ENCODE measurements at places on chromosomes 16 and 17. TPM values are rescaled to one million over a fixed set of nuclear protein-coding genes. Genes with fewer than 3 reads are reported as not detected.

CCL3 gene
- 222 TPM for total RNA-seq

SMTNL2 gene
- total RNA-seq, result not detected

C1QTNF8 gene
- total RNA-seq, result not detected

DNA sequence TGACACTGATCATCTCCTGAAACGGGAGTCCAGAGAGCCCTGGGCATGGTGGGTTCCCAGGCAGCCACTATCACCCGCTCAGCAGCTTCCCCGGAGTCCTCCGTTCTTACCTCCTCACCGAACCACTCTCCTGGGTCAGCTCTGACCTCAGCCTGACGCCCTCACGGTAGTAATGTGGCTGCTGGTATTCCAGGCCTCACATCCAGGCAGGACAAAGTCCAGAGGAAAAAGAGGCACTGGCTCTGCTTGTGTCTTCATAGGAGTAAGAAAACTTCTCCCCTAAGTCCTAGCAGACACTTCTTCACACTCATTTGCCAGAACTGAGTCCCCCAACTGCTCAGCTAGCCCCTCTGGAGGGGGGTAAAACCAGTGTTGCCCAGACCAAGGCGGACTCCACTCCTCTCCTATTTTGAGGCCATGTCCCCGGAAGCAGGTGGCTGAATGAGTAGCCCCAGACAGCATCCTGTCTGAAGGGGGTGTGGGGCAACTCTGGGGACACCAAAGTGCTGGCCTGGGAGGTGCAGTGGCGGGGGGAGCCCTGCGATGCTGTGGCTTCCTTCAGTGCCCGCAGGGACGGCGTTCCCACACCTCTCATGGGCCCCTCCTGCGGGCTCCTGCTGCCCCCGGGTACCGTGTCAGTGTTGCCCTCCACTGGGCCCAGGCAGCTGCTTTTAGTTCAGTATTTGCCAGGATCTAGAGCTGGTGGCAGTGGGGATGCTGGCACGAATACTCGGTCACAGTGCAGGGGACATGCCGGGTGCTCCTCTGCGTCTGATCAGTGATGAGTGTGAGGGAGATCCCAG, 5.4 kb downstream of the FSCN2 start:
- H3K27me3 ChIP-seq, result peaks cover 6% of the 10 kb centered on the region
- H3K36me3 ChIP-seq, result peaks cover 9% of the 10 kb centered on the region
- no peak overlapping the region for H3K4me3 ChIP-seq
- no peak overlapping the region for H3K27ac ChIP-seq
- no peaks in the 10 kb centered on the region for H3K4me1 ChIP-seq

DNA sequence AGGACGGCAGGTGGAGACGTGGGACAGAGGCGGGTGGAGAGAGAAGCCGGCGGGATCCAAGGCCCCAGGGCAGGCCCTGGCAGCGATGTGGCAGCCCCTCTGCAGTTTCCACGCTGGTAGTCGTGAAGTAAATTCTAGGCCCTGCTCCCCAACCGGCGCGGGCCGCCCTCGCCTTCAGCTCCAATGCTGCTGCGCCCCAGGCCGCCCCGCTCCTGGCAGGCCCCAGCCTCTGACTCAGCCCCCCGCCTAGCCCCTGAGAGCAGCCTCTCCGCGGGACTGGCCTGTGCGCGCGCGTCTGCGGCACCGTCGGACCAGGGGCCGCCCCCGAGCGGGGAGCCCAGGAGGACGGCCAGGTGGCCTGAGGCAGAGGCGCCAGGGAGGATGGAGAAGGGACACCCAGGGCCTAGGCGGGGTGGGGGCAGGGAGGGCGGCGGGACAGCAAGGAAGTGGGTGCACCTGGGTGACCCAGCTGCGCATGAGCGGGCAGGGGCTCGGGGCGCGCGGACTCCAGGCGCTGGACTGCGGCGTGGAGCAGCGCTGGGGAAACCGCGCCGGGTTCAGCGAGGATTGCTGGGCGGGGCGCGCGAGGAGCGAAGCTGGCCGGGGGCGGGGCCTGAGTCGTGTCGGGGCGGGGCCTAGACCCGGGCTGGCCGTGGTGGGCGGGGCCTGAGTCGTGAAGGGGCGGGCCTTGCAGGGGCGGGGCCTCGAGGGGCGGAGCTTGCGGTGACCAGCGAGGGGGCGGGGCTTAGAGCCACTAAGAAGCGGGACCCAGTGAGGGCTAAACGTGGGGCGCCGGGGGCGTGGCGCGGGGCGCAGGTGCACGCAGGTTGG, 29.6 kb downstream of the ZNF778 start:
- H3K27me3 ChIP-seq, result peaks cover 2% of the 10 kb centered on the region
- peaks cover 8% of the 10 kb centered on the region for H3K36me3 ChIP-seq
- DNase-seq, result peak; percentile 87
- H3K27ac ChIP-seq, result no peak overlapping the region
- peaks cover 7% of the 10 kb centered on the region for H3K4me1 ChIP-seq

DNA sequence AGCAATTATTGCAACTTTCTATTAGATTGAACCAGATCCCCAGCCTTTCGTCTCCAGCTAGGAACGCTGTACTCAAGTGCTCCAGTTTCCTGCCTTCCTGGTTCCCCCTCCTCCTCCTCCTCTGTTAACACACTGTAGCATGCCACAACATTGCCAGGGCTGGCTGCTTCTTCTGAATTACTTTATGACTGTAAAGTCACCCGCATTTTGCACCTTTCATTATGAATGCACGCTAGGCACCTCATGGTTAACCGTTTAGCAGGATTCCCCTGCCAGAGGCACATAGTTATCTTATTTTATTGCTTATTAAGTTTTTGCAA, 4.5 kb downstream of the ZNF423 start:
- no peaks in the 10 kb centered on the region for H3K4me1 ChIP-seq
- peaks cover 39% of the 10 kb centered on the region for H3K27me3 ChIP-seq
- no peak for DNase-seq
- H3K36me3 ChIP-seq, result no peaks in the 10 kb centered on the region

GRCh38 chr16:74623839-74624235, 16.9 kb upstream of the GLG1 start:
- peaks cover 86% of the 10 kb centered on the region for H3K36me3 ChIP-seq
- no peak overlapping the region for H3K27ac ChIP-seq
- no peak for DNase-seq
- H3K4me1 ChIP-seq, result peaks cover 20% of the 10 kb centered on the region
- H3K27me3 ChIP-seq, result no peaks in the 10 kb centered on the region

DNA sequence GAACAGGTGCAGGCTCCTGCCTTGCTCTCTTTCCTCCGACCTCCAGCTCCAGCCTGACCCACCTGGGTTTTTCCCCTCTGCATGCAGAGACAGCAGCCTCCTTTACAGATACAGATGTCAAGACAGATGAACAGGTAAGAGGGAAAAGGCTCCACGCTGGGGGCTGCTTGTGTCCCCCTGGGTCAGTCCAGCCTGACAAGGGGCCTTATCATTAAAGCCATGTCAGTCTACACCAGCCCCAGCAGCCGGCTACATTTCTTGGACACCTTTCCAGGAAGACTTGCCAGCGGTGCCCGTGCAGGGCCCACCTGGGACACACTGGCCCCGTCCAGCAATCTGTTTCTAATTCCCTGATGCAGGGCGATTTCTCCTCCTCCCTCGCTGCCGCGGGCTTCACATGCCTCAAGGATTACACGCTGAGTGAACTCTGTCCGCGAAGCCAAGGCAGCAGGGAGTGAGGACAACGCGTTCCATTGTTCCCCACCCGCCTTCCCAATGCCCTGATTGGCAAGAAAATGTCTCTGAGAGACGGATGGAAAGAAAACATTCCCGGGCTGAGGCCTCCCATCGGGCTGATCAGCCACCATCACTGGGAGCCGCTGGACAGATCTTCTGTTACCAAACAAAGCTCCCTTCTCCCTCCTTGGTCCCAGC, 184.7 kb downstream of the C16orf95 start:
- no peak for DNase-seq
- H3K4me3 ChIP-seq, result no peak overlapping the region
- H3K27me3 ChIP-seq, result no peaks in the 10 kb centered on the region
- H3K27ac ChIP-seq, result no peak overlapping the region
- no peaks in the 10 kb centered on the region for H3K4me1 ChIP-seq

DNA sequence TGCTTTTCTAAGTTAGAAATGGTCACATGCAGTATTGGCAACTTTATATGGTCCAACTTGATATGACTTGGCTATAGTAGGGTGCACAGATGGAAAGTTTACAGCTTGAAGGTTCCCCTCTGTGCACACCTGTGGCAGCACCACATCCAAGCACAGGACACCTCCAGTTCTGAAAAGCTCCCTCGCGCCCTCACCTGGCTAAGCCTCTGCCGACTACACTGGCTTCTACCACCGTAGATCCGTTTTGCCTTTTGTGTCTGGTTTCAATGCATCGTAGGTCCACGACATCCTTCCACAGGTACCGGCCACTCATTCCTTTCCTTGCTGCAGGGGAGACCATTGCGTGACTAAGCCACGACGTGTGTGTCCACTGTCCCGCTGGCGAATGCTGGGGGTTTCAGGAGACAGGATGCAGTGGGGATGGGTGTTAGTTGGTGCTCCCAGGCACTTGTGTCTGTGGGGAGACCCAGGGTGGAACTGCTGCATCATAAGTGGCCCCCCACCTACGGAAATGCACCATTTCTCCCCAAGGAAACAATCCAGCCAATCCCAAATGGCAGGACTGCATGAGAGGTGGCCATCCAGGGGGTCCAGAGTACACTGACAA, 4.9 kb upstream of the RASD1 start:
- no peak for DNase-seq
- H3K4me3 ChIP-seq, result no peak overlapping the region
- no peaks in the 10 kb centered on the region for H3K27me3 ChIP-seq
- H3K4me1 ChIP-seq, result peaks cover 4% of the 10 kb centered on the region

DNA sequence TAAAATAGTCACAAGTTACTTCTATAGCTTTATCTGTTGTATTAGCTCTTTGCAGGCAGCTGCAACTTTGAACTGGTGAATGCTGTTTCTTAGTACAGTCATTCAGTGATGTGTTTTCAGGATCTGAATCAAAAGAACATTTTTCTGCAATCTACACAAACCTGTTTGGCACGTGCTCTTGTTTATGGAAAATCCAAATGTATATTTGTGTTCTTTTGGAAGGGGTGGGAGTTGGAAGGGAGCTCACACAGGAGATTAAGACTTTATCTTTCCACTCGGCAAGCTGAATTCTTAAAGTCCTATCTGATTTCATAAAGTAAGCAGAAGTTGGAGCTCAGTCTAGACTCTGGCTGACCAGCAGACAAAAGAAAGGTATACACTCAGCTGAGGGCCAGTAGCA, 300.2 kb downstream of the MAP2K6 start:
- no peaks in the 10 kb centered on the region for H3K27me3 ChIP-seq
- H3K4me3 ChIP-seq, result no peak overlapping the region
- no peak overlapping the region for H3K27ac ChIP-seq
- peaks cover 5% of the 10 kb centered on the region for H3K36me3 ChIP-seq
- DNase-seq, result no peak
- H3K4me1 ChIP-seq, result peaks cover 3% of the 10 kb centered on the region

DNA sequence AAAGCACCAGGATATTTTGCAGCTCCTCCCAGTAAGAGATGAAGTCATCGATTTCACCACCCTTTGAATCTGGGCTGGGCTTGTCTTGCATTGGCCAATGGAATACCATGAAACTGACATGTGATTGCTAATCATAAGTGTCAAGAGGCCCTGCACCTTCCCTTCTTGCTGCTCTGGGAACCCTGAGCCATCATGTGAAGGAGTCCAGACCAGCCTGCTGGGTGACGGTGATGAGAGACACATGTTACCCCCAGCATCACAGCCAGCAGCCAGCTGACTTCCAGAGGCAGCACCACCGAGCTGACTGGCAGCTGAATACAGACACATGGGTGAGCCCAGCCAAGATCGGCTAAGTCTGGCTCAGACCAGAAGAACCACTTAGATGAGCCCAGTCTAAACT, 43.6 kb upstream of the CACNG4 start:
- no peak for DNase-seq
- peaks cover 29% of the 10 kb centered on the region for H3K27me3 ChIP-seq
- H3K4me3 ChIP-seq, result no peak overlapping the region
- H3K36me3 ChIP-seq, result no peaks in the 10 kb centered on the region
- no peak overlapping the region for H3K27ac ChIP-seq

DNA sequence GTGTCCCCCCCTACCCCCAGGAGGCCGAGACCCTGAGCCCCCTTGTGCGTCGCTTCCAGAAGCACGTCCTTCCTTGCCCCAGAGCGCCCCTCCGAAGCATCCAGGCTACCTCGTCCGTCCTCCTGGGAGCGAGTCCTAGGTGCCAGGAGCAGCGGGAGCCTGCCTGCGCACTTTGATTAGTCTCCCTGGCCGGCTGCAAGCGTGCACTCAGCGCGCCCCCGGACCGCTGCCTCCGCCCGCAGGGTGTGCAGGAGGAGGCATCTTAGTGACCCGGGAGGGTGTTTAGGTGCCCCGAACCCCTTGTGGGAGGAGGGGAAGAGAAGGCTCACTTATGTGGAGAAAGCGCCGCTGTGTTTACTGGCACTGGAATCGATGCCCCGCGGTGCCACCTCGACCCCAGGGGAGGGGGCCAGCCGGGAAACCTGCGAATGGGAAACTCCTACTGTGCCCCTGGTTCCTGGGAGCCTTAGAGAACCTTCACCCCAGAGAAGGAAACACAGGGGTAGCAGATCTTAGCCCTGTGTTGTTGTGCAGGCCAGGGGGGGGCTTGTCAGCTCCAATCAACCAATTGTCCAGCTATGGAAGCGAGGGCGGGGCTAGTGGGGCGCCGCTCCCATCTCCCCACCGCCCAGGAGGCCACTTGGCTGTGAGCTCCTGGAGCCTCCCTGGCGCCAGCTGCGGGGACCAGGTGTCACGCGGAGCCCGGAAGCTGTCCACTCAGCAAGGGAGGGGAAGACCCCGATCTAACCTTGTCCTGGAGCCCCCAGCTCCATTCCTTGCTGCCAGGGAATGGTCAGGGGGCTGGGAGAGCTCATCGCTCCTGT, 922.8 kb upstream of the EEF2KMT start:
- DNase-seq, result no peak
- no peak overlapping the region for H3K27ac ChIP-seq
- no peaks in the 10 kb centered on the region for H3K4me1 ChIP-seq
- H3K27me3 ChIP-seq, result peaks cover 5% of the 10 kb centered on the region
- H3K36me3 ChIP-seq, result no peaks in the 10 kb centered on the region
- H3K4me3 ChIP-seq, result no peak overlapping the region

DNA sequence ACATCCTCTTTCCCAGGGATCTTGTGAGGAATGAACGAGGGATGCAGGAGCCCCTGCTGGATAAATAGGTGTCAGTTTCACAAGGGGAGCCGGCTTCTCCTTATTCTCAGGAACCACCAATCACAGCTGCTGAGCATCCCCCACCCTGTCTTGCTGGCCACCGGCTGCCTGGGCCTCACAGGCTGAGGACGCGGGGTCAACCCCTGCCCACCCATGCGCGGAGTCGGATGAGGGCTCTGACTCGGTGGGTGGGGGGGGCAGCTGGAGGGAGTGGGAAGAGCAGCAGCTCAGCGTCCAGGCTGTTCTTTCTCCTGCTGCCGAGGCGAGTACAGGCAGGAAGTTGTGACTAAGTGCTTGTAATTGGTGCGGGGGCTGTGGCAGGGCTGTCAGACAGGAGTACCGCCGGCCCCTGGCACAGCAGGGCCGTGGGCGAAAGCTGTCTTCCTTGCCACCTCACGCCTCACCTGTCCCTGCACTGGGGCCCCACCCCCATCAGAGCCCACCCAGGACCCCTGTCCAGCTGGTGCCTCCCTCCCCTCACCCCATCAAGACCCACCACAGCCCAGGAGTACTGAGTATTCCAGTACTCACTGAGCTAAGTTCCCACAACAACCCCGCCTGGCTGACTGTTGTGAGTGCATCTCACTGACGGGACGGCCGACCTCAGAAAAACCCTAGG, 11.0 kb upstream of the DPEP1 start:
- no peaks in the 10 kb centered on the region for H3K36me3 ChIP-seq
- H3K4me1 ChIP-seq, result peaks cover 8% of the 10 kb centered on the region
- no peak overlapping the region for H3K4me3 ChIP-seq
- no peak overlapping the region for H3K27ac ChIP-seq
- DNase-seq, result no peak

GRCh38 chr16:9934723-9935508, 247.3 kb downstream of the GRIN2A start:
- no peaks in the 10 kb centered on the region for H3K36me3 ChIP-seq
- no peak overlapping the region for H3K4me3 ChIP-seq
- no peaks in the 10 kb centered on the region for H3K27me3 ChIP-seq
- no peak overlapping the region for H3K27ac ChIP-seq
- H3K4me1 ChIP-seq, result no peaks in the 10 kb centered on the region
